NCI-H524 (cell line): ENCODE measurements at places on chromosomes 1 and 21.

DNA sequence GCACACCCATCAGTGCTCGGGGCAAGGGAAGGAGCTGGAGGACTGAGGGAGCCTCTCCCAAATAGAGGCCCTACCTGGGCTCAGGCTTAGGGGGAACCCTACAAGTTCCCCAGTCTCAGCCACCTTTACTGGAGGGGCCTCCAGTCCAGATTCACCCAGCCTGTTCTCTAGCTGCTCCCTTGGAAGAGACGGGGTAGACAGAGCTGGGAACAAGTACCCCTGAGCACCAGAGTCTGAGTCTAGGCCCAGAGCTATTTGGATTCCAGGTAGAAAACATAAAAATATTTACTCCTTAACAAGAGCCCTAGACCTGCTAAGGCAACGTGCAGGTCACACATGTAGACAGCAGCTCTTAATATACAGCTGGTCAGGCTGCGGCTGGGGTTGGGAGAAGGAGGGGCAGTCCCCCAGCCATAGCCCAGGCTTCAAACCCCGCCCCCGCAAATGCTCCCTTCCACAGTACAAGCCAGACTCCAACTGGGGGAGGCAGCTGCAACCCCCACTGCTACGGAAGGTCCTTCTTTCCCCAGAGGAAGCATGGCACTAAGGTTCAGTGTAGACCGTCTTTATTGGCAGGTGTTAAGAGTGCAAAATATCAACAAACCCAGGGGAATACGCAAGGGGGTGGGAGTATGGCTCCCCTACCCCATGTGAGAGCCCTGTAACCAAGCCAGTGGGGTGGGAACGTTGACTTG is 8.0 kb downstream of the TENT5B start:
- peak; percentile 75 for DNase-seq

DNA sequence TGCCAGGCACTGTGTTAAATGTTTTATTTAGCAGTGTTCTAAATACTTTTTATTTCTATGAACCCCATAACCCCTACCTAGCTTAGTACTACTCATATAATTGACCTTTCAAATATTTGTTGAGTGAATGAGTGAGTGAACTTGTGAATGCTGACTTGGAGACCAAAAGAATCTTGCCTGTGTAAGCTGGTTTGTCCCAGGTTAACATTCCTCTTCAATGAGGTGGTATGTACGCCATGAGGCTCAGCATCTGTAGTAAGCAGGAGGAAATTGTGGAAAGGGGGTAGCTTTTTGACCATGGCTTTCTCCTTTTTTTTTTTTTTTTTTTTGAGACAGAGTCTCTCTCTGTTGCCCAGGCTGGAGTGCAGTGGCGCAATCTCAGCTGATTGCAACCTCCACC is 14.6 kb downstream of the MED18 start:
- no peak for DNase-seq

GRCh38 chr21:31220575-31220974 is 123.5 kb downstream of the TIAM1 start:
- no peak for DNase-seq

GRCh38 chr1:210769473-210769872 is 364.5 kb downstream of the KCNH1 start:
- no peak for DNase-seq

DNA sequence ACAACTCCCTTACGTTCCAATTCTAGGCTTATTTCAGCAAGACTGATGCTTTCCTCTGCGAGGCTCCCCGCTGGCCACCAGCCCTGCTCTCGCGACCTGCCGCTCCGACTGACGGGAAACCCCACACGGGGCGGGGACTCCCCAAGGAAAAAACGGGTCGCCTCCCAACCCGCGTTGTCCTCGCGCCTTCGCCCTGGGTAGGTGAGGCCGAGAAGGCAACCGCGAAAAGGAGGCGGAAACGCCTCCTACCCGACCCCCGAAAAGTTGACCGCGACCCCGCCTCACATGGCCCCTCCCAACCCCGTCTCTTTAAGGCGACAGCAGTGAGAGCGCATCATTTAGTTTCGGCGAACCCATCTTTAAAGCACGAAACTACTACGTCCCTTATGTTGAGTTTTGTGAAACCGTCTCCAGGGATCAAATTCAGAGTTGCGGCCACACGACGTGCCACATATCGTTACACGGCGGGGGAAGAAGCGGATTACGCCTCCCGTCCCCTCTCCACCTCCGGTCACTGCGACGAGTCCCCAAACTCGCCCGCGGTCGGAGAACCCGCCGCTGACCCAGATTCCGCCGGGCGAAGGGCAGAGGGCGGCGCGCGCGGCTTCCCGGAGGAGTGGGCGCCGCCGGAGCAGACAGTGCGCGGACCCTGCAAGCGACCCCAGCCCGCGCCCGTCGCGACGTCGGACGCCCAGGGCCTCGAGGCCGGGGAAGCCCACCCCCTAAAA is 1.2 kb downstream of the ANP32E start:
- peak; percentile 55 for DNase-seq

DNA sequence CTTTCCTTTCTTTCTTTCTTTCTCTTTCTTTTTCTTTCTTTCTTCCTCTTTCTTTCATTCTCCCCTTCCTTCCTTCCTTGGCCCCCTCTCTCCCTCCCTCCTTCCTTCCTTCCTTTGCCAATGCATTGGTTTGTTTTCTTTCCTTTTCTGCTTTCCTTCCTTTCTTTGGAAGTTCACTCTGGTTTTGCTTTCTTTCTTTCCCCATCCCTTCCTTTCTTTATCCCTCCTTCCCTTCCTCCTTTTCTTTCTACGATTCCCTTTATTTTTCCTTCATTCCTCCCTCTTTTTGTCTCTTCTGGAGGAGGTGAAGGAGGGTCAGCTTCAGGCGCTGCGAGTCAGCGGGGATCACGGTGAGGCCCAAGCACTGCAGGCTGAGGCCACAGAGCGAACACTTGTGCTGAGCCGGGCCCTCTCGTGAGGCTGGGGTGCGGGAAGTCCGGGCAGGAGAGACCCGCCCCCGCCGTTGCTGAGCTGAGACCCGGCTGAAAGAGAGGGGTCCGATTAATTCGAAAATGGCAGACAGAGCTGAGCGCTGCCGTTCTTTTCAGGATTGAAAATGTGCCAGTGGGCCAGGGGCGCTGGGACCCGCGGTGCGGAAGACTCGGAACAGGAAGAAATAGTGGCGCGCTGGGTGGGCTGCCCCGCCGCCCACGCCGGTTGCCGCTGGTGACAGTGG is 1.5 kb downstream of the SIM2 start:
- no peak for DNase-seq

DNA sequence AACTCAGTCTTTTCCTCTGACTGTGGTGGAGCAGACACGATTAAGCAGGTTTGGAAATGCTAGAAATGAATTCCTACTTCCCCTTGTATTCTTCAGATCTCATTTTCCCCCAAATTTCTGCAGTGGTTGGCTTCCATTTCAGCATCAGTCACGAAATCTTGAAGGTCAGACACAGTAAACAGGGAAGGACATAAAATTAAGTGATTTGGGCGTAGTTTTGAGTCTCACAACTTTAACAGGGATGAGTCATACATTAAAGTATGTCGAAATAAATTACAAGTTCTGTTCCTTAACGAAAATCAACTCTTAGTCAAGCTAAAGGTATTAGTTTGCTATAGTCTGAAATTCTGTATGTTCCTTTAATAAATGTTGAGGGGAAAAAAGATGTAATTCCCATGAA is 61.1 kb downstream of the HNRNPR start:
- DNase-seq, result no peak

DNA sequence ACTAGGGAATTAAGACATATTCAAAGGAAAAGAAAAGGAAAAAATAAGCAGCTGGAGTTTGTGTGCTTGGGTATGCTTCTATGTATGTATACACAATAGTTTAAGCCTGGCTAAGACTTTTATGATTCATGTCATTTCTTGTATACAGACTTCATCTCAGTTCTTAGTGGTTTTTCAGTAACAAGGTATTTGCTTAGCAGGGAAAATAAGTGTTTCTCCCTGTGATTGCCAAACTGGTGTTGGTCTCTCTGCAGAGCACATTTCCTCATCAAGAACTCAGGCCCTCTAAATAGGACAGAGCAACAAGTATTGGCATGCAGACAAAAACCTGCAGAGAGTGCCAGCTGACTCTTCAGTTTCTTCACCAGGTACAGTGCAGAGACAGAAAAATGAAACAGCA is 484.4 kb upstream of the ZRANB2 start:
- DNase-seq, result peak; percentile 18

GRCh38 chr1:178877896-178878295 is 7.0 kb upstream of the ANGPTL1 start:
- no peak for DNase-seq

DNA sequence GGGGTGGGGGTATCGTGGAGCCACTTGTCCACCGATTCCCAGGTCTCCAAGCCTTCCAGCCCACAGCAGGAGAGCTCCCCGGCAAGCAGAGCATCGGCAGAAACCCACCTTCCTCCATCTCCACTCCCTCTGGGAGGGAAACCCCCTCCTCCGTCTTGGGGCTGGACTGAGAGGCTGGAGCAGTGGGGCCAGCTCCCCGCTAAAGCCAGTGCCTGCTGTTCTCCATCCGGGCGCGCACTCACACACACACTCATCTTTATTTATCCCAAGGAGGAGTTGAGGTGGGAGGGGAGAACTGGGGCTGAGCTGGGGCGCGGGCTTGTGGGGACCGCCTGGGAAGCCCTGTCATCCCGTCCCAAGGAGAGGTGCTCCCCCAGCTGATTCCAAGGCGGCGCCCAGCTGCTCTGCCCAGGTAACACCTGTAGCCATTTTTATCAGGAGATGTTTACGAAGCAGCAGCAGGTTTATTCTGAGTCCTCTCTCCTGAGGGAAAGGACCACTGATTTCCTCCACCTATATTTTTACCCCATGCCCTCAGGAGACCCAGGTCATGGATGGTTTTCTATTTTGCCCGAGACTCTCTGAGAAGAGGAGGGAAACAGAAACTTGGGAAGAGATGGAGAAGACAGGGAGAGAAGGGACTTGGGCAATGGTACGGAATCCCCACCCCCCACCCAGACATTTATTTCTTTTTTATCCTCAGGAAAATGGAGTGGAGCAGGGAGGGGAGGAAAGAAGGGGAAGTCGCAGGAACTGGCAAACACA is 2.1 kb downstream of the KCNN3 start:
- DNase-seq, result no peak

DNA sequence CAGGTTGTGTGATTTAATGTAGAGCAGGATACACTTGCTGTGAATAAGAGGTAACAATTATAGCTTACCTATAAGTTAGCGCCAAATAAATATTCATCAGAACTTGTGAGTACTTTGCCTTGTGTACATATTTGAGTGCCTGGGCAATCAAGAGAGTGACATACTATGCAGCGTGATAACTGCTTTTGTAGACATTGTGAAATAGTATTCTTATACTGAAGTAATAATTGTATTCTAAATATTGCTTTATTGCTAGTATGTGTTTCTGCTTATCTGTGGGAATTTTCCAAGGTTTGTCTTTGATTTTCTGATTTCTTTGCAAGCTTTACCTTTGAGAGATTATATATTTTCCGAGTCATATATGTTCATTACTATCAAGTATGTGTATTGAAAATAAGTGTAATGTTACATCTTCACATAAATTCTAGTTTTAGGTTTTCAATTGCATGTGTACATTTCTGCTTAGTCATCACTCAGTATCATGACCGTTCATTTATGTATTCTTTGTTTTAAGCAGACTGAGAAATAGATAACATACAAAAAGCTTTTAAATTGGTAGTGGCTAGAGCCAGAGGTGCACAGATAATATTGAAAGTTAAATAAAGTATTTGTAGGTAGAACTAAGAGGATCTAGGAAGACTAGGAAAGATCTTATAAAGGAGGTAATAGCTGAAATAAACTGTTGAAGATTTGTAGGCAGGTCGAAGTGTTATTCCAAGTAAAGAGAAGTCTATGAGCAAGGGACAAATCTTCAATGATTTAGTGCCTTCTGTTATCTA is 19.5 kb downstream of the USP25 start:
- DNase-seq, result no peak

GRCh38 chr1:9275161-9275560 is 17.5 kb upstream of the SPSB1 start:
- DNase-seq, result no peak

GRCh38 chr1:19654886-19655717 is 9.6 kb upstream of the HTR6 start:
- no peak for DNase-seq

DNA sequence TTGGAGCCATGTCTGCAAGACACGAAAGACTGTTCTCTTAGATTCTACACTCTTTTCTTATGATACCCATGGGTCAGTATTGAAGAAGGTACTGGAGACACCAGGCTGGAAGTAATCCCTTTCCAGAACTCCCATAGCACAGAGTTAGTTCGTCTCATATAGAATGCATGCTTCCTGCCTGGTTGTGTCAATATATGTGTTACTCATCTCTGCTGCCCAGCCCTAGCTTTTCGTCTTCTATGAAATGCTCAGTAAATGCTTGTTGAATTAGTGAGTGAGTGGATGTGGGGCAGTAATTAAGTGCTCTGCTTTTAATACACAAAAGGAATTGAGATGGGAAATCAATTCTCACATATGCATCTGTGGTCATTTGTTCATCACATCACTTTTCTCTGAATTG is 32.1 kb downstream of the ADCY10 start:
- DNase-seq, result no peak

DNA sequence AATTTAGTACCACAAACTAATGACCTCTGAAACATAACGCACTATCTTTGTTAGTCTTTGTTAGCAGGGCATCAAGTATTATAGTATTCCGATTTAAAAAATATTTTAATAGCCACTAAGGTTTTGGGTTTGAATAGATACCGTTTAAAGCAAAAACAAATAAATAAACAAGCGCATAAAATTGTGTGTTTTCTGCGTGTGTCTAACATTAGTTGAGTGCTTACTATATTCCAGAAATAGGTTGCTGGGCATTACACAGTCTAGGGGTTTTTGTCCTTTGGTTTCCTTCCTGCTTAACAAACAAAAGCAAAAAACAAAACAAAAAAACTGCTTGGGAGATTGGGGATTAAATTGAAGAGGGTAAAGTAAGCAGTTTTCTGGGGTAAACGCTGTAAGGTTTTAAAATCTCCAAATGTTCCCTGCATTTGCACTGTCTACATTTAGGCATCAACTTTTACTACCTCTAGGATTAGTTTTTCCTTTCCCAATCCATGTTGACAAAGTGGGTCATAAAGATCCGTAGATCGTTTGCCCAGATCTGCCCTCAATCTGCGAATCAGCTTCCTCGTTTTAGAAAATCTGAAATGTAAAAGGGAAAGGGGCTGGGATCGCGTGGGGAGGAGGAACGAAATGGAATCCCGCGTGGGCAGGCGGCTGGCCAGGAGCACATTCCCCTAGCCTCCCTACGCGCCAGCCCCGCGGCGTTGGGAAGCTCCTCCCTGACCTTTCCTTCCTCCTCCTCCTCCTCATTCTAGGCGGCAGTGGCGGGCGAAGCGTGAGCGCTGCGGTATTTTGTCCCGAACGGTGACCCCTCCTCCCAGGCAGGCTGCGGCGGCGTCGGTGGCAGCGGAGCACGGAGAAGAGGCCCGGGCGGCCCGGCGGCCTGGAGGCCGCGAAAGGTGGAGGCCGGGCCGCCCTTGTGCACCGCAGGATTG is at the start of gene KCTD3:
Gene KCTD3, plus strand, starts transcription at position 749 of the 935 bp plus-strand sequence. CDS start 382 bp downstream, outside the sequence.
- peak; percentile 64 for DNase-seq
